ENCODE measurements at places on chromosomes 1 and 21.

DNA sequence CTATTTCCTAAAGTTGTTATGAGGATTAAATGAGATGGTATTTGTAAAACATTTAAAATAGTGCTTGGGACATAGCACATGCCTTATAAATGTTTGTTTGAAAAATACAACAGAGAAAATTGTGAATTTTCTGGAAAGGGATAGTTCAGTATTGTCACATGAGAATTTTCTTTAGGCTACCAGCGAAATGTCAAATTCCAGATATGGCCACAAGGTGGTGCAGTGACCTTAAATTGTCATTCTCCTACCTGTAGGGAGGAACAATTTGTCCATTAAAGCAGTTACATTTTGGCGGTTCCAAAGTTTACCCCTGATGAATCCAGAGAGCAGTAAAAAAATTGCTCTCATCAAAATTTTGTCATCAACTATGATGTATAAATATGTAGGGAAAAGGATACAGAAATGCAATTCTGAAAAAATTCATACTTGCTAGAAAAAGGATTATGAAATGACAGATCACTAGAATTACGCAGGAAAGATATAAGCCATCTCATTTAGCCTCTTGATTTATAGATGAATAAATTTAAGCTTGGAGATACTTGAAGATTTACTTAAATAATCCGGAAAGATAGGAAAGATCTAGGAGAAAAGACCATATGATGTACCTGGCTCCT lies 50.2 kb upstream of the TSHB start:
- DNase-seq = peak; percentile 70

GRCh38 chr1:17372955-17373354 lies 959 bp downstream of the PADI6 start:
- no peak for DNase-seq

GRCh38 chr1:76862447-76862846 lies 4.8 kb upstream of the ST6GALNAC5 start:
- DNase-seq = no peak

DNA sequence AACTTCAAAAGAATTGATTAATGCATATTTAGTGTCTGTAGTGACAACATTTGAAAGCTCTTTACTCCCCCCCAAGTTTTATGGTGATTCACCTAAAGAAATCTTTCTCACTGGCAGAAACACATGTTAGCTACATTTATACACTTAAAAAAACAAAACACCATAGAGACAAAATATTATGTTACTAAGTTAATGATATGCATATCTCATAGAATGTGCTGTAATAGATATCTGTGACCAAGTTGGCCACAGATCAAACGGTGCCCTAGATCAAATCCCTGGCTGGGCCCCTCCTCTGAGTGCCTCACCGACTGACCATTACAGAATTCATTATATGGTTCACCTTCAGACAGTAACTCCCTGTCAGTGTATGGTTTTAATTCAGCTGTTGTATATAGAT lies 322.1 kb upstream of the LYPLAL1 start:
- no peak for DNase-seq

GRCh38 chr1:183310753-183311479 lies 107.3 kb downstream of the NMNAT2 start:
- DNase-seq = no peak

DNA sequence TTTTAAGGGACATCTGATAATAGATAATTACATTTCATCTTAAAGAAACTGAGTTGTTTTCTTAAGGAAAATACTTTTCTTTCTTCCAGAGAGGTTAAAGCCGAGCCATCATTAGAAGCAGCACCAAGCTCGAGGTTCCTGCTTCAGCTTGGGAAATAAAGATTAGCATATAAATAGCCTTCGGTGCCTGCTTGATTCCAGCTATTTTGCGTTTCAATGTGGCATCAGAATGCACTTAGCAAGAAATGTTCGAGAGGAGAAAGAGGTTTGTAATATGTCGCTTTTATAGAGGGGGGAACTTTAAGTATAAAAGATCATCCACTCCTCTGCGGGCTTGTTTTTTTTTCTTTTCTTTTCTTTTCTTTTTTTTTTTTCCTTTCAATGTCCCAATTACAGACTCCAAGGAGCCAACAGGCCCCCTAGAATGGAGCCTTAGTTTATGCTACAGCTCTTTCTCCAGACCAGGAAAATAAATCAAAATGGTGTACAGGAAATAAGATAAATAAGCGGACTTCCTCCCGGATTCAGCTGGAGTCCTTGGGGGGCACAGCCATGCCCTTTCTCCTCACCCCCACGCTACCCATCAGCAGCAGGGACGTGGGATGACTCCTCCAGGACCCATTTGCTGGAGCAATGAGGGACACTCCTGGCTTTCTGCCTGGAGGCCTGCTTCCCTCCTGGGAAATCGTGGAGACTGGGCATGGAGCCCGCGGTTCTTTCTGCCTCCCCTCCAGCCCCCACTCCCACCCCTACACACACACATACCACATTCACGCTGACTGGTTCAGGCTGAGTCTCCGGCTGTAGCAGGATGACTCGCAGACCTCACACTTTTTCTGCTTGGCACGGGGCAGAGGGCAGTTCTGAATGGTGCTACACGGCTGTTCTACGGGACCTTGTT lies 131.6 kb downstream of the RRAGC start:
- DNase-seq = no peak

GRCh38 chr1:212545941-212546635 lies 62.5 kb upstream of the ATF3 start:
- DNase-seq = no peak

GRCh38 chr1:222043444-222044292 lies 301.8 kb upstream of the DUSP10 start:
- no peak for DNase-seq

DNA sequence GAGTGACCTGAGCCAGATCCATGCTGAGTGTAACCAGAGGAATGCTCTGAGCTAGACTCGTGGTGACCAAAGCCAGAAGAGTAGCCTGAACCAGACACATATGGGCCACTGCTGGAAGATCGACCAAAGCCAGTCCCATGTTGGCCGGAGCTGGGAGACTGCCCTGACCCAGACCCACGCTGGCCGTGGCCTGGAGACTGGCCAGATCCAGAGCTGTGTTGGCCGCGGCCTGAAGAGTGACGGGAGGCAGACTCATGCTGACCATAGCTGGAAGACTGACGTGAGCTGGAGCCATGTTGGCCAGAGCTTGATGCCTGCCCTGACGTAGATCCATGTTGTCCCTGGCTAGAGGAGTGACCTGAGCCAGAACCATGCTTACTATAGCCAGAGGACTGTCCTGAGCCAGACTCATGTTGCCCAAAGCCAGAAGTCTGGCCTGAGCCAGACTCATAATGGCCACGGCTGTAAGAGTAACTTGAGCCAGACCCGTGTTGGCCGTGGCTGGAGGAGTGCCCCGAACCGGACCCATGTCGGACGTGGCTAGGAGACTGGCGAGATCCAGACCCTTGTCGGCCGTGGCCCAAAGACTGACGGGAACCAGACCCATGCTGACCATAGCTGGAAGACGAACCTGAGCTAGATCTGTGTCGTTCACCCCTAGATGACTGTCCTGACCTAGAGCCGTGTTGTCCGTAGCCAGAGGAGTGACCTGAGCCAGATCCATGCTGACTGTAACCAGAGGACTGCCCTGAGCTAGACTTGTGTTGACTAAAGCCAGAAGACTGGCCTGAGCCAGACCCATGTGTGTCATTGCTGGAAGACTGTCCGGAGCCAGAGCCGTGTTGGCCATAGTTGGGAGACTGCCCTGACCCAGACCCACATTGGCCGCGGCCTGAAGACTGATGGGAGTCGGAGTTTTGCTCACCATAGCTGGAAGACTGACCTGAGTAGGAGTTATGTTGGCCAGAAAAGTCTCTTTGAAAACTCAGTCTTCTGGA lies 3.5 kb downstream of the HRNR start:
- no peak for DNase-seq

DNA sequence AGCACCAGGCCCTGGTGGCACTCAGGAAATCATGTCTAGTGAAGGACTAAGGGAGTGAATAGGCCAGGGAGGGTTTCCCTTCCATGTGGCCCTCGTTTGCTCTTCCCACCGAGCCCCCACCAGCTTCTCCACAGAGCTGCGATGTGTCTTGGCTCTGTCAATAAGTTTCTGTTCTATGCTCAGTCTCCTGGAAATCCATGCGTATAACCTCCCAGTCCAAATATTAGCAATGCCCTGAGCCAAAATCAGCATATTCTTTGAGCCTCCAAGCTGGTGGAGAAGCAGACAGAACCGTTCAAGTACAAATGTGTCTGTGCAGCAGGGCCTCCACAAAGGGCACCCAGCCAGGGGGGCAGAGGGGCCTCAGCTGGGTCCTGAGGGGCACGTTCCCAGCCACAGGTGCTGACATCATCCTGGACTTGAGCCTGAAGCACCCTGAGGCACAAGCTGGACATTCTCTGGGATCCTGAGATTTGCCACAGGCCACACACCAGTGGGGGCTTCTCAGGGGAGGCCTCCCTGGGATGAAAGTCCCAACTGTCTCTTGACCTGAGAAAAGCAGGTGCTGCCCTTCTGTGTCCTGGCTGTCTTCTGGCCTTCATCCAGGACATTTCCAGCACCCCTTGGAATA lies 350.5 kb upstream of the VAMP3 start:
- no peak for DNase-seq

DNA sequence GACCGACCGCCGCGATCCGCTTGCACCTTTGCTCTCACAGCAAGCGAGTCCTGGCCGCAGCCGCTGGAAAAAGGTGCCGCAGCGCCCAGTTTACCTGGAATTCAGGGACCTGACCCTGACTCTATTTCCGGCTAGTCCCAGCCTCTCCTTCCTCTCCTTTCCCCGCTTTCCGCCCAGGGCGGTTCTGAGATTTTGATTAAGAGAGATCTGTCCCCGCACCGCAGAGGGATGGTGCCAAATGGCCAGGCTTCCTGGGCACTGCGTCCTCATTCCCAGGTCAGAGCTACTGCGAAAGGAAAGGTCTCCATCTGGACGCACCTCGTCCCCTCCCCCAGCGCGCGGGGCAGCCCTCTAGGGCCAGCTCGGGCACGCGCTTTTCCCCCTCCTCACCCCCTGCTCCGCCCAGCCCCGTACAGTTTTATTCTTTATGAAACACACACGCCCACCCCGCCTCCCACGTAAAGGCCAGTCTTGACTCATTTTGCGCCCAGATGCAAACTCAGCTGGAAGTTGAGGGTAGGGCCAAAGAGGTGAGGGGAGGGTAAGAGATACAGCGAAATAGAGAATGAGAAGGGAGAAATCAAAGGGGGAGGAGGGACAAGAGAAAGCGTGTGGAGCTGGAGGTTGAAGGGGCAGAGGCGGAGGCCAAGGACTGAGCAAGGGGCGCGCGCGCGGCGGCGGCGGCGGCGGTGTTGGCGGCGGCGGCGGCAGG lies 411.8 kb upstream of the ESRRG start:
- DNase-seq = no peak

GRCh38 chr1:116891396-116892079 lies 18.2 kb upstream of the PTGFRN start:
- DNase-seq = no peak

- no peak for DNase-seq
Measured at GRCh38 chr1:194102607-194103006, 916.2 kb upstream of the B3GALT2 start.

All from effector CD4-positive, alpha-beta T cell (primary cell).